ENCODE measurements at places on chromosomes 2 and 18. TPM values are rescaled to one million over a fixed set of nuclear protein-coding genes. Genes with fewer than 3 reads are reported as not detected.

IMPA2 gene
- total RNA-seq = 123 TPM

PTRHD1 gene
- total RNA-seq = 17.6 TPM

ANKRD30B gene
- total RNA-seq = not detected

OXER1 gene
- total RNA-seq = 0.15 TPM

FBXO36 gene
- 4.2 TPM for total RNA-seq

CROCC2 gene
- total RNA-seq = under 0.01 TPM

COBLL1 gene
- 11.6 TPM for total RNA-seq

AGXT gene
- not detected for total RNA-seq

IFIH1 gene
- total RNA-seq = 16.1 TPM

NPPC gene
- 0.40 TPM for total RNA-seq

TANC1 gene
- total RNA-seq = 14.8 TPM

PDE6D gene
- 25.0 TPM for total RNA-seq

ALKAL2 gene
- 3.9 TPM for total RNA-seq

CHRNG gene
- total RNA-seq = not detected

UPP2 gene
- not detected for total RNA-seq

ASPRV1 gene
- 0.20 TPM for total RNA-seq

TXNDC2 gene
- not detected for total RNA-seq

CCDC68 gene
- 5.5 TPM for total RNA-seq

STEAP3 gene
- 24.5 TPM for total RNA-seq

OTX1 gene
- total RNA-seq = 0.20 TPM

E2F6 gene
- 11.8 TPM for total RNA-seq

BUB1 gene
- 2.2 TPM for total RNA-seq

PTGR3 gene
- 4.3 TPM for total RNA-seq

DUSP2 gene
- 0.17 TPM for total RNA-seq

TSGA10 gene
- 21.6 TPM for total RNA-seq

ELOA2 gene
- total RNA-seq = not detected

XIRP2 gene
- not detected for total RNA-seq

CDH20 gene
- not detected for total RNA-seq

INO80D gene
- 7.5 TPM for total RNA-seq
